ENCODE measurements at places on chromosomes 13 and 19.

GRCh38 chr13:112143753-112144615 lies 77.0 kb downstream of the SOX1 start:
- no peak for DNase-seq

DNA sequence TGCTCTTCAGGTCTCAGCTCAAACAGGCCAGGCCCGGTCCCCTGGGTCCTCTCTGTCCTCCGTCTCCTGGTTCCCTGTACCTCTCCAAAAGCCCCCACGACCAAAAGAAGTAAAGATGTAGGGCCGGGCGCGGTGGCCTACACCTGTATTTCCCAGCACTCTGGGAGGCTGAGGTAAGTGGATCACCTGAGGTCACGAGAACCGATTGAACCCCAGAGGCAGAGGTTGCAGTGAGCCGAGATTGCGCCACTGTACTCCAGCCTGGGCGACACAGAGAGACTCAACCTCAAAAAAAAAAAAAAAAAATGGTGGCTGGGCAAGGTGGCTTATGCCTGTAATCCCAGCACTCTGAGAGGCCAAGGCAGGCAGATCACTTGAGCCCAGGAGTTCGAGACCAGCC lies 22.0 kb upstream of the BCL3 start:
- DNase-seq: no peak

DNA sequence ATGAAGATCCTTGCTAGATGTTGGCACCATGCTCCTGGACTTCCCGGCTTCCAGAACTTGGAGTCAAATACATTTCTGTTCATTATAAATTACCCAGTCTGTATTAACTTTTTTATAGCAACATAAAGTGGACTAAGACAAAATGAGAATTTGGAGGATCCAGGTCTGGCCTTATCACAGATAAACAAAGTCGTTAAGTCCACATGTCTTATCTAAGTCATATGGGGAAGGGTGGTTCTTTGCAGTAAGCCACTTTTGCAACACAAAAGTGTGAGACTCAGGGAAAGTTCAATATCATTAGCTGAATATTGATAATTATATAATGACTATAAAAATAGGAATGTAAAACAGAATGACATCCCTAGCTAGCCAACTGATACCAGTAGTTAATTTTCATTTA lies 91.6 kb upstream of the SIAH3 start:
- DNase-seq: no peak

- peak; percentile 70 for DNase-seq
These were observed 7.8 kb downstream of the ACTN4 start for GRCh38 chr19:38655148-38655824.

- DNase-seq: no peak
These were observed 89.4 kb downstream of the SLC25A15 start for GRCh38 chr13:40878823-40879222.

DNA sequence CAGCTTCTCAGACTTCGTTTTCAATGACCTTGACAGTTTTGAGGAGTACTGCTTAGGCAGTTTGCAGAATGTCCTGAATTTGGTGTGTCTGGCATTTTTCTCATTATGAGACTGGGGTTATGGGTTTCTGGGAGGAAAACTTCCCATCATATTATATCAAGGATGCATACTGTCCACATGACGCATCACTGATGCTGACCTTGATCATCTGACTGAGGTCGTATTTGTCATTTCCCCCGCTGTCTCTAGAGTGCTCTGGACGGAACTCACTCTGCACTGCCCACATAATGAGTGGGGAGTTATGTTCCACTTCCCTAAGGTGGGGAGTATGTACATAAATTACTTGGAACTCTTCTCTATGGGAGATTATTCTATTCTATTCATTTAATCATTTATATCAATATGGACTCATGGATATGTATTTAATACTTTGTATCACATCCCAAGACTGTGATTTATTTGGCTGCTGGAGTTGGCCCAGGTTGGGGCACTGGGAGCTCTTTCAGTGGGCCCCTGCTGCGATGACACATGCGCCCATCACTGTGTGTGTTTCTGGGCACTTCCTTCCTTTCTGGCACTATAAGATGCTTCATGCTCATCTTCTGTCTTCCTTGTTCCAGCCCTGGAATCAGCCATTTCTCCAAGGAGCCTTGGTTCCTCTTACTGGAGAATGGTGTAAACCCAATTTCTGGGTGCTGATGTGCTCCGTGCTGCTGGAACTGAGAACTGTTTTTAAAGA lies 138.6 kb downstream of the MIPEP start:
- peak; percentile 30 for DNase-seq

DNA sequence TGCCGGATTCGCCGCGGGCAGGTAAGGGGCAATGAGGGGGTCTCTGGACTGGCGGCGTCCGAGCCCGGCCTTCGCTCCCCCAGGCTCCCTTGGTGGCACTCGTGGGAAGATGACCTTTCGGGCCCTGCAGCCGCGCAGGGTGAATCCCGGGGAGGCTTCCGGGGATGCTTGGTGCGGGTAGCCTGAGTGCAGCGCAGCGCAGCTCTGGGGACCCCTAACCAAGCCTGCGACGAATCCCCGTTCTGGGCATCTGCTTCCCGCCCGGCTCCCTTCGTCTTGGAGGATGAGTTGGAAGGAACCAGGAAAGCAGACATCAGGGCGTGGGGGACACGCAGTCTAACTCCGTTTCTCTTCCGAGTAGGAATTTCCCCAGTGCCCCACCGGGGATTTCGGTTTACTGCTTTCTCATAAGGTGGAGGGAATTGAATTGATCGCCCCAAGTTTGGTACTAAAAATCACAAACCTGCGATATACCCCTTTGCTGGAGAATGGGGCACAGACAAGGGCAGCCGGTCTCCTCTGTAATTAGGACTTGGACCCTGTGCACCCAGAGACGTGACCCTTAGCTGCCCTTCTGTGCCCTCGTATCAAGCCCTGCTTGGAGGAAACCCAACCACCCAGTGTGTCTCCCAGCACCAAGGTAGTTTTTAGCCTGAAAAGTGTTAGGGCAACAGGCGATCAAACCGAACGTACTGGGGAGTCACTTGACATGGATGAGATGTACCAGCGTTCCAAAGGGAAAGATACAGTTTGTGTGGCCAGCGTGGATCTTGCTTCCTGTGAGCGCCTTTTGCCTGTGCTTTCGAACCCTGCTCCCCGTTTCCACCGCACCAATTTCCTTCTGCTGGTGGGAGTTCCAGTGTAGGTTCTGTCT lies 1.0 kb downstream of the GPC5 start:
- DNase-seq: no peak

GRCh38 chr13:39298951-39299350 lies 260.7 kb downstream of the NHLRC3 start:
- DNase-seq: no peak

GRCh38 chr19:3978145-3978544 lies 7.1 kb downstream of the EEF2 start:
- no peak for DNase-seq

- no peak for DNase-seq
These were observed 9.9 kb upstream of the POP4 start for GRCh38 chr19:29596080-29596727.

DNA sequence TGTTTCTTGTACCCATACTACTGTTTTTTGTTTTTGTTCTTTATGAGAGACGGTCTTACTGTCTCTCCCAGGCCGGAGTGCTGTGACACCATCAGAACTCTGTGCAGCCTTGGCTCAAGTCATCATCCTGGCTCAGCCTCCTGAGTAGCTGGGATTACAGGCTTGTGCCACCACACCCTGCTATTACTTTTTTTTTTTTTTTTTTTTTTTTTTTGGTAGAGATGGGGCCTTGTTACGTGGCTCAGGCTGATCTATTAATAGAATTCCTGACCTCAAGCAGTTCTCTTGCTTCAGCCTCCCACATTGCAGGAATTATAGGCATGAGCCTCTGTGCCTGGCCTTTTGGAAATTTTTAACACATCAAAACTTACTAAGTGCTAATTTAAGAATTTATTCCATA lies 2.9 kb upstream of the ZNF304 start:
- DNase-seq: peak; percentile 71

DNA sequence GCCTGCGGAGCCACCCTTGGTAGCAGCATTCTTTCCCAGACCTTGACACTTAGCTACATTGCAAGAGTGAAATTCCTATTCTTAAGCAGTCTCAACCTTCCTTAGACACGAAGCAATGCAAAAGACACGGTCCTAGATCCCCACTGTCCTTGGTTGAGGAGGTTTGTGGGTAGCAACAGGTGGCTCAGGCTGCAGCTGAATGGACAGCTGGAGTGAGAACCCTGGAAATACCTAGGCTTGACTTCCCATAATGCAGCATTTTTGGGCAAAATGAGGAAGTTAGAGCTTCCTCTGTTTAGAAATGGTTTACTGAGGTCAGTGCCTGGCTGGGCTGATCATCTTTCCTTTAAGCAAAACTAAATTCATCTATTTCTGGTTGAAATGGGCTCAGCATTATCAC lies 296.6 kb downstream of the RFC3 start:
- DNase-seq: no peak

- DNase-seq: peak; percentile 70
These were observed 6.3 kb upstream of the MRPS31 start for GRCh38 chr13:40777166-40777808.

GRCh38 chr19:30441011-30441410 lies 68.8 kb downstream of the ZNF536 start:
- no peak for DNase-seq

- no peak for DNase-seq
These were observed 13.3 kb downstream of the SPATA13 start for GRCh38 chr13:24173795-24174194.

- DNase-seq: no peak
These were observed 116.0 kb downstream of the SOX1 start for GRCh38 chr13:112182846-112183531.

DNA sequence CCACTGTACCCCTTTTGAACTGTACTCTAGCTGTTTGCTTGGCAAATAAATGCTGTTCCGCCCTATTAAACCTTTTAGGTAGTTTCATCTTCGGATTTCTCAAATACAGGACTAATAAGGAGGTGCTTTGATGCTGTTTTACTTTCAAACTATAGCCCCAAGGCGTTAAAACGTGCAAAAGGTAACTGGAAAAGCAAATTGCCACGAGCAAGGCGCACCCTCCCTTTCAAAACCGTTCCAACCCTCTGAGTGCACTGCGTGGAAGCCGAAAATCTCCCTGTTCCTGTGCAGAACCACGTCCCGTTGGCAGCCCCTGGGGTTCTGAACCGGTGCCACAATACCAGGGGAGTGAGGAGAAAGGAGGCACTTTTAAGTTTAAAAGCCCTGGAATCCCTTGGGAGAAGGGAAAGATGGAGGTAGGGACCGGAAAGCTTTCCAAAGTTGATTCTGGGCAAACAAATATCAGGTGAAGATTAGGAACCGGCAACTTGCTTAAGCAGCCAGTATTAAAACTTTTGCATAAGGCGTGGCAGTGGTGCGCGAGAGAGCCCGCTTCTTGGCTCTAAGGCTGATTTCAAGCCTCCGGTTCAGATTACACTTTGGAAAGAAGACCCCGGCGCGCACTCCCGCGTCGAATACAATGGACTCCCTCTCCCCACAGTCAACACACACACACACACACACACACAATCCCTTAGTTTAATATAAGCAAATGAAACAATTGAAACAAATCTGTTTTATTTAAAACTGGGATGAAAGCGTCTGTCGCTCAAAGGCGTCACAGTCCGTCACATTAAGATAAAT lies 9.5 kb downstream of the POU4F1 start:
- DNase-seq: no peak

DNA sequence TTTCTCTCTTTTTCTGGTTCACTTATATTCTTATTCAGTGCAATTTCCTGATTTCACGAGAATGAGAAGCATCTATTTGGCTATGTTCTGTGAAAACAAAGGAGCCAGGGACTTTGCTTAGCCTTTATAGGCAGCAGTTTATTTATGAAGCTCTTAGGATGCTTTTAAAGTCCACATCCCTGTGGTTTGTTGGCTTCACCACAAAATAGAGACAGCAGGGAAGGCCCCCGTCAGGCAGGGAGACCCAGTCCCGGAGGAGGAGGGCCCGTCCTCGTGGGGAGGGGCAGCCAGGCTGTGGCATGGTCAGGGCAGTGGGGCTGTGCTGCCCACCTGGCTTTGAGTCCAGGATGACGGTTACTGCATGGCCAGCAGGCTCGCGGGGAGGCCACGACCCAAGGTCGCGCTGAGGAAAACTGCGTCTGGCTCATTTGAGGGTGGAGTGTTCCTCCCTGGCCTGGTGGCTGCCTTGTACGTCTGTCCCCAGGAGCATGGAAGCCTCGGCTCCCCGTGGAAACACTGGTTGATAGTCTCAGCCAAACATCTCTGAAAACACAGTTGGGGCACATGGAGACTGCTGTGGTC lies 92.7 kb downstream of the ATP11A start:
- peak; percentile 17 for DNase-seq

GRCh38 chr13:99926014-99926731 lies 45.4 kb downstream of the ZIC5 start:
- no peak for DNase-seq

GRCh38 chr19:45641274-45642105 lies 2.3 kb upstream of the EML2 start:
- peak; percentile 83 for DNase-seq

- DNase-seq: peak; percentile 37
These were observed 69.1 kb downstream of the ARHGEF18 start for GRCh38 chr19:7417671-7418324.

DNA sequence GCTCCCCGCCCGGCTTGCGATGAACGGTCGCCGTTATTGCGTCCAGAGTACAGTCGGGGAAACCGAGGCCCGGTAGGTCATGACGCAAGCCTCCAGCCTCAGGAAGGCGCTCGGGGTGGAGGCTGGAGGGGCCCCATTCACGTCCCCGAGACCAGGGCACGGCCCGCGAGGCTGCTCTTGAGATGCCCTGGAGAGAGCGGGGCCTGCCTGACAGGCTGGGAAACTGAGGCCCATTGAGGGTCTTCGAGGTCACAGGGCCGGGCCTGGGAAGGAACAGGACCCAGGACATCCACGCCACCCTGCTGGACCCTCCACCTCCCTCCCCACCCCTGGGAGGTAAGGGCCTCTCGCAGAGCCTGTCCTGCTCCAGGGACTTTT lies 367 bp downstream of the NDUFS7 start:
- DNase-seq: no peak

- no peak for DNase-seq
These were observed 39.9 kb downstream of the FOXO1 start for GRCh38 chr13:40626561-40626960.

DNA sequence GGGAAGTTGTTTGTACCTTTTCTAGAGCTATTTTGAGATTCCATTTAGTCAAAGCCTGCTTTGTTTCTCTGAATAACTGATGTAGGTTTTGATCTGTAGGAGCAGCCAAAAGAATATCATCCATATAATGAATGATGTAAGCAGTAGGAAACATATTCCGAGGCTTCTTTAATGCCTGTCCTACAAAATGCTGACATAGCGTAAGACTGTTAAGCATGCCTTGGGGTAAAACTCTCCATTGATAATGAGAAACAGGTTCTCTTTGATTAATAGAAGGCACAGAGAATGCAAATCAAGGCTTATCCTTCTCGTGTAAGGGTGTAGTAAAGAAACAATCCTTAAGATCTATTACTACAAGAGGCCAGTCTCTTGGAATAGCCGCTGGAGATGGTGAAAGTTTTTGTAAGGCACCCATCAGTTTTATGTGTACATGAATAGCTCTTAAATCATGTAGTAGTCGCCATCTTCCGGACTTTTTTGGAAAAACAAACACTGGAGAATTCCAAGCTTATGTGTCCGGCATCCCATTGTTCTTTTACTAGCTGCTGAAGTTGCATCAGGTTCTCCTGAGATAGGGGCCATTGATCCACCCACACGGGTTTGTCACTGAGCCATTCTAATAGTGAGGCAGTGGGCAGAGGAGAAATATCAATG lies 13.5 kb downstream of the FPR3 start:
- DNase-seq: no peak

All from mesenchymal stem cell (in vitro differentiated cells and primary cell).